Epithelial cell of alveolus of lung (primary cell): ENCODE measurements at places on chromosomes 4 and X. TPM values are rescaled to one million over a fixed set of nuclear protein-coding genes. Genes with fewer than 3 reads are reported as not detected.

The MSX1 gene
- 1.2 and 2.2 TPM in 2 replicates for total RNA-seq

The TMPRSS11A gene
- not detected in 2 replicates for total RNA-seq

The PPP3CA gene
- total RNA-seq: 30.0 and 52.0 TPM in 2 replicates

The VEGFC gene
- total RNA-seq: 38.3 and 63.4 TPM in 2 replicates

The GPR143 gene
- total RNA-seq: 3.6 TPM in 1 of 2 replicates, not detected in the other

The ARX gene
- total RNA-seq: not detected in 2 replicates

The MCUB gene
- 7.9 and 45.0 TPM in 2 replicates for total RNA-seq

The MAOB gene
- total RNA-seq: 0.08 and 0.39 TPM in 2 replicates

The FMR1 gene
- 11.5 and 28.8 TPM in 2 replicates for total RNA-seq

The INTS6L gene
- total RNA-seq: 2.1 and 3.2 TPM in 2 replicates

The RAB39B gene
- 1.7 TPM in 1 of 2 replicates, not detected in the other for total RNA-seq

The ETNPPL gene
- not detected in 2 replicates for total RNA-seq

The FAM9B gene
- total RNA-seq: 0.88 TPM in 1 of 2 replicates, not detected in the other

The MYOZ2 gene
- 0.08 TPM in 1 of 2 replicates, not detected in the other for total RNA-seq

The ZXDA gene
- total RNA-seq: 2.6 and 3.5 TPM in 2 replicates

The MAGEA4 gene
- not detected in 2 replicates for total RNA-seq

The HSD17B13 gene
- total RNA-seq: 0.24 TPM in 1 of 2 replicates, not detected in the other

The KLF8 gene
- total RNA-seq: 1.6 and 1.7 TPM in 2 replicates

The MAGEA2B gene
- total RNA-seq: not detected in 2 replicates

The SPOCK3 gene
- total RNA-seq: 0.52 and 0.56 TPM in 2 replicates

The NUP62CL gene
- total RNA-seq: 0.72 TPM in 1 of 2 replicates, not detected in the other

The F11 gene
- total RNA-seq: not detected in 2 replicates

The DOCK11 gene
- 8.1 and 11.6 TPM in 2 replicates for total RNA-seq

The CSAG3 gene
- total RNA-seq: not detected in 2 replicates

The RAB41 gene
- not detected in 2 replicates for total RNA-seq

The PABPC5 gene
- 1.2 and 5.9 TPM in 2 replicates for total RNA-seq

The STK32B gene
- total RNA-seq: 0.52 and 1.4 TPM in 2 replicates

The ADRA2C gene
- not detected in 2 replicates for total RNA-seq

The SSX2 gene
- total RNA-seq: not detected in 2 replicates

The DCAF4L1 gene
- total RNA-seq: 0.13 and 0.16 TPM in 2 replicates

The CPLX1 gene
- 0.24 TPM in 1 of 2 replicates, not detected in the other for total RNA-seq

The CRMP1 gene
- 4.9 and 16.0 TPM in 2 replicates for total RNA-seq

The CNGA1 gene
- 0.91 TPM in 1 of 2 replicates, not detected in the other for total RNA-seq

The NPY5R gene
- total RNA-seq: not detected in 2 replicates

The ARHGEF38 gene
- total RNA-seq: not detected in 2 replicates

The OPRPN gene
- total RNA-seq: not detected in 2 replicates

The SASH3 gene
- not detected in 2 replicates for total RNA-seq

The GAGE13 gene
- total RNA-seq: not detected in 2 replicates

The SSX4 gene
- not detected in 2 replicates for total RNA-seq

The PIM2 gene
- 7.7 and 10.3 TPM in 2 replicates for total RNA-seq

The SYNPO2 gene
- 1.3 and 3.7 TPM in 2 replicates for total RNA-seq

The MTCP1 gene
- total RNA-seq: 0.78 and 0.96 TPM in 2 replicates

The PIR gene
- 8.9 and 15.4 TPM in 2 replicates for total RNA-seq

The KLF3 gene
- total RNA-seq: 18.9 and 20.6 TPM in 2 replicates

The AMER1 gene
- total RNA-seq: 1.8 and 4.0 TPM in 2 replicates

The EGF gene
- 0.08 and 0.13 TPM in 2 replicates for total RNA-seq

The MAGEA2 gene
- total RNA-seq: not detected in 2 replicates

The C1QTNF7 gene
- total RNA-seq: 0.26 and 1.5 TPM in 2 replicates

The ALAS2 gene
- total RNA-seq: not detected in 2 replicates

The CTAG1B gene
- total RNA-seq: not detected in 2 replicates

The FAT4 gene
- 7.5 and 15.0 TPM in 2 replicates for total RNA-seq

The GAGE12E gene
- total RNA-seq: not detected in 2 replicates

The TMPRSS11B gene
- total RNA-seq: not detected in 2 replicates
